Activated CD4-positive, alpha-beta T cell treated with anti-CD3 and anti-CD28 coated beads for 36 hours (primary cell): ENCODE measurements at places on chromosomes 2 and 18. TPM values are rescaled to one million over a fixed set of nuclear protein-coding genes. Genes with fewer than 3 reads are reported as not detected.

The ASAP2 gene
- 0.21 TPM for total RNA-seq

The SCN7A gene
- total RNA-seq, result not detected

DNA sequence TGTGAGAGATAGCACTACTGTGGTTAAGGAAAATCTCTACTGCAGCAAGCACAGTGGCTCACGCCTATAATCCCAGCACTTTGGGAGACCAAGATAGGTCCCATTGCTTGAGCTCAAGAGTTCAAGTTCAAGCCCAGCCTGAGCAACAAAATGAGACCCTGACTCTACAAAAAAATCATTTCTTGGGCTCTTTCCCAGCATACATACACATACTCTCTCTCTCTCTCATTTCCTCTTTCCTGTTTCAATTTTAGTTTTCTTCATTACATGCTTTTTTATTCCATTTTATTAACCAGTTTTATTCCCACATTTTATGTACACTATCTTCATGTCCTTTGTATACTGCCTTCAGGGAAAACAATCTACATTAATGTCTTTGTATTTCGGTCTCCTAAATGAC lies 14.6 kb downstream of the WDR33 start:
- peaks cover 64% of the 10 kb centered on the region for H3K4me1 ChIP-seq
- H3K4me3 ChIP-seq, result no peak overlapping the region
- peak overlapping the region; percentile 28 for H3K27ac ChIP-seq
- H3K36me3 ChIP-seq, result peaks cover 36% of the 10 kb centered on the region
- no peak for DNase-seq
- H3K27me3 ChIP-seq, result no peaks in the 10 kb centered on the region

GRCh38 chr18:3871687-3872086 lies 421.7 kb downstream of the TGIF1 start:
- H3K36me3 ChIP-seq, result no peaks in the 10 kb centered on the region
- H3K4me1 ChIP-seq, result no peaks in the 10 kb centered on the region
- no peak overlapping the region for H3K4me3 ChIP-seq
- H3K27me3 ChIP-seq, result peaks cover 13% of the 10 kb centered on the region

DNA sequence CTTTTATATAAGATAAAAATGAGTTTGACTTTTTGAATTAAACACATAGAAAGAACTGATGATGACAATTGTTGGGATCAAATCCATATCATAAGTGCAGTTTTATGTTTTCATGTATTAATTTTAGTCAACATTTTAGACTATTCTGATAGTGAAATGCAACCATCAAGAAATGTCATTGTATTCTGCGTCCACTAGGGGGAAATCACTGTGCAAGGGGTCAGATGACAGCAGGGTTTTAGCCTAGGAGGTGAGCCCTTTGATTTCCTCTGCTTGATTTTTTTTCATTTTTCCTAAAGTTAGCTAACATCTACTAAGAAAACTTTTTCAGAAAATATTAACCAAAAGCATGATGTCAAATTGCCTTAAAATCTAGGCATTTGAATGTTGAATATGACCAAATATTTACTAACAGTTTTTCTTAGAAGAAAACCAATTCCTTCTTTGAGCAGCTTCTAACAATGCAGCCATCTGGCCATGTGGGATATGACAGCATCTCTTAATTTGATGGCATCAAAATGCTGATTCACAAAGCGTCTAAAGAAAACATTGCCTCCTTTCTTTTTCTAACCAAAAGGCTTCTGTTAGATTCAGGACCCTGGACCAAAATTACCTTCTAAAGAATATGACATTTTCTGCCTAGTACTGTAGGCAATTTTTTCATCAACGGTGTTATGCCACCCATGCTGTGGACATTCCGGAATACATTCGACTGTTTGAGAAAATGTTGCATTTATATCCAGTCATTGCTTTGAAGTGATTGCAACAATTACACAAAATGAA lies 141.5 kb downstream of the SPHKAP start:
- no peaks in the 10 kb centered on the region for H3K36me3 ChIP-seq
- no peak for DNase-seq
- no peaks in the 10 kb centered on the region for H3K4me1 ChIP-seq
- no peak overlapping the region for H3K27ac ChIP-seq

DNA sequence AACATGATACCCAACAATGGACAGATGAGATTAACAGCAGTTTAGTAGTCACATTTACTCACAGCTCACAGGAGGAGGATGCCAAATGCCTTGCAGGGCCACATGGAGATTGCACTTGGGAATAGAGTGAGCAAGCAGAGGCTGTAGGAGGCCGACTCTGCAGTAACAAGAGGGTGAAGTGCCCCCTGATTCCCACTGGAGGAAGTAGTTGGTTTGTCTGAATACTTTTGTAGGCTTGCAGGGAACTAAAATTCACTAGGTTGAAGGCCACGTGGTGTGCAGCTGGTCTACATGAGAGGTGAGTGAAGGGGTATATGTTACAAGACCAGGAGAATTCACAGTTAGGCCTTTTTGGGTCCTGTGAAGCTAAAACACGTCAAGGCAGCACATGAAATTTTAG lies 419.3 kb upstream of the TNP1 start:
- no peaks in the 10 kb centered on the region for H3K27me3 ChIP-seq
- no peaks in the 10 kb centered on the region for H3K36me3 ChIP-seq
- H3K27ac ChIP-seq, result no peak overlapping the region
- no peak overlapping the region for H3K4me3 ChIP-seq

- no peak overlapping the region for H3K4me3 ChIP-seq
- no peak for DNase-seq
- no peaks in the 10 kb centered on the region for H3K36me3 ChIP-seq
- H3K27me3 ChIP-seq, result no peaks in the 10 kb centered on the region
- H3K27ac ChIP-seq, result no peak overlapping the region
Measured at GRCh38 chr2:128692895-128693742, 374.5 kb upstream of the HS6ST1 start.

- H3K4me1 ChIP-seq, result peaks cover 11% of the 10 kb centered on the region
- H3K27me3 ChIP-seq, result no peaks in the 10 kb centered on the region
- H3K4me3 ChIP-seq, result no peak overlapping the region
- H3K27ac ChIP-seq, result no peak overlapping the region
- DNase-seq, result no peak
Measured at GRCh38 chr2:54279385-54279784, 23.4 kb upstream of the TSPYL6 start.
